ENCODE measurements at places on chromosomes 4 and X.

DNA sequence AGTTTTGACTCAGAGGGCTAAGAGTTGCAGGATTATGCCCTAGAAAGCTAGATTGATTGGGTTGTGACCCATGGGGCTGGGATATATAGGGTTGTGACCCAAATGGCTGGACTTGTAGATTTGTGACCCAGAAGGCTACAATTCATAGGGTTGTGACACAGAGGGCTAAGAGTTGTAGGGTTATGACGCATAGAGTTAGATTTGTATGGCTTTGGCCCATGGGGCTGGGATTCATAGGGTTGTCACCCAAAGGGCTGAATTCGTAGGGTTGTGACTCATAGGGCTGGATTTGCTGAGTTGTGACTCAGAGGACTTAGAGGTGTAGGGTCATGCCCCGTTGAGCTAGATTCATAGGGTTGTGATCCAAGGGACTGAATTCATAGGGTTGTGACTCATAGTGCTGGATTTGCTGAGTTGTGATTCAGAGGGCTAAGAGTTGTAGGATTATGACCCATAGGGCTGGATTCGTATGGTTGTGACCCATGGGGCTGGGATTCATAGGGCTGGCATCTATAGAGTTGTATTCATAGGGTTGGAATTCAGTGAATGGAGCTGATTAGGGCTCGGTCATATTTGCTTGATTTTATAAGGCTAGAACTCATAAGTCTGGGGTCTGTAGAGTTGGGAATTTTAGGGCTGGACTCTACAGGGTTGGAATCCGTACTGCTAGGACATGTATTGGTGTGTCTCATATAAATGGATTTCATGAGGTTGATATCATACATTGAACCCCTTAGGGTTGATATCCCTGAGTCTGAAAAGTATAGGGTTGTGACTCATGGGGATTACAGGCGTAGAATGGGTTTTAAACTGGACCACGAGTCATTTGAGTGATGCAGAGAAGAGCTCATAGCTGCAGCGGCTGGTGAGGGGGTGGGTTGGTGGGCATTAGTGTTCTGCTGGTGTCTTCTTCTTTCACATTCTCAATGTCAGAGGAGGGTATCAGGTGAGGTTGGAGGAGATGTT lies 125.7 kb downstream of the CRLF2 start:
- no peak for DNase-seq

- DNase-seq: no peak
Measured at GRCh38 chr4:156512622-156513021, 459.0 kb downstream of the PDGFC start.

DNA sequence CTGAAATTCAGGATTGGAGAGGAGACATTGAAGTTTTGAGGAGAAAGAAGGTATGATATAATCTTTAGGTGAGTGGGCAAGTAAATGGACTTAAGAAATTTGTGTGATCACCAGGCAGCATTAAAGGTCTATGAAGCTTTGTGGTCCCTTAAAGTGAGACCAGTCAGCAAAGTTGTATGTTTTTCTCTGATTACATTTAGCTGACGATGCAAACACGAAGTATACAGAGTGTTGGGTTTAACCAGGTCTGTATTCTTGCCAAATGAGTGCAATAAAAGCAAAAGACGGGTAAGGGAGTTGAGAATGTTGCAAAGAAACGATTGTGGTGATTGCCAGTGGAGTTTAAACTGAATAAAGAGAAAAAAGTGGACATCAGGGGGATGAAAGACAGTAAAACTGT lies 11.6 kb upstream of the YIPF6 start:
- DNase-seq: no peak

- no peak for DNase-seq
Measured at GRCh38 chrX:109691277-109691676, 41.8 kb downstream of the ACSL4 start.

GRCh38 chr4:108303488-108304177 lies 134.9 kb upstream of the LEF1 start:
- no peak for DNase-seq

GRCh38 chr4:102348701-102349100 lies 3.4 kb upstream of the SLC39A8 start:
- no peak for DNase-seq

DNA sequence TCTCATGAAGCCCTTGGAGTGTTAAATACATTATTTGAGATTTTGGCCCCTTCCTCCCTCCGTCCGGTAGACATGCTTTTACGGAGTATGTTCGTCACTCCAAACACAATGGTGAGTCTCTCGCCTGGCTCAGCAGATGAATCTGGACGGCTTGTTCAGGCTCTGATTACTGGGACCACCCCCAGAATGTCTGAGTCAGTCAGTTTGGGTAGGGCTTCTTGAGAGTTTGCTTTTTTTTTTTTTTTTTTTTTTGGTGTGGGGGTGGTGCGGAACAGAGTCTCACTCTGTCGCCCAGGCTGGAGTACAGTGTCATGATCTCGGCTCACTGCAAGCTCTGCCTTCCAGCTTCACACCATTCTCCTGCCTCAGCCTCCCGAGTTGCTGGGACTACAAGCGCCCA lies 62.4 kb upstream of the MSANTD1 start:
- no peak for DNase-seq

- no peak for DNase-seq
Measured at GRCh38 chr4:144716778-144717177, 70.8 kb downstream of the HHIP start.

- DNase-seq: no peak
Measured at GRCh38 chrX:132044953-132045352, 21.9 kb downstream of the STK26 start.

DNA sequence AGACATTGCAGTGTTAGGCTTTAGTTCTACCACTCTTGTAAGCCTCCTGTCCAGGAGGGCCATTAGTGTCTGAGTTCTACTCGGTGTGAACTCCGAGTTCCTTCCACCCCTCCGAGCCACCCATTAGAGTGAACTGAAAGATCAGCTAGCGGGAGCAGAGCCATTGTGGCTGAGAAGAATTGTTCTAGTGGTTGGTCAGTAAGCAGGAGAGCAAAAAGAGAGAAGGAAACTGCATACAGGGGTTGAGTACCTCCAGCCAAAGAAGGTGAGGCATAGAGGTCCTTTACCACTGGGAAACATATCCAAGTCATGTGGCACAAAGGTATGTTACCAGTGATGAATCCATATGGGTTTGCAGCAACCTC lies 96.9 kb downstream of the CPE start:
- no peak for DNase-seq

DNA sequence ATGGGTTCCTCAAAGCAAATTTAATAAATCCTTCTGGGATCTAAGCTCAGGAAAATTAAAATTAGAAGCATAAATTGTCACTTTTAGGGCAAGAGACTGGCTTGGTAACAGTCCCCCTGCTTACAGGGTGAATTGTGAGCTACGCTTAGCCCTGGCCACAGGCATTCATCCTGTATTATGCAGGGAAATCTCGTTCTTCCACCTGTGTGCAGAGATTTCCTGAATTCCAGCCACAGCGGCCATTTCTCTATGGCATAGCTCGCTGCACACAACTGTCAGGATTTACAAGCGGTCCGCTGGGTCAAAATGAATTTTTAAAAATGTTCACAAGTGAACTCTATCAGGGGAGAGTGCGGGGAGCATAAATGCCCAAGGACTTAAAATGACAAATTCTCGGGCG lies 111.9 kb downstream of the DCTD start:
- DNase-seq: no peak

- no peak for DNase-seq
Measured at GRCh38 chr4:137825505-137825904, 293.2 kb upstream of the PCDH18 start.

DNA sequence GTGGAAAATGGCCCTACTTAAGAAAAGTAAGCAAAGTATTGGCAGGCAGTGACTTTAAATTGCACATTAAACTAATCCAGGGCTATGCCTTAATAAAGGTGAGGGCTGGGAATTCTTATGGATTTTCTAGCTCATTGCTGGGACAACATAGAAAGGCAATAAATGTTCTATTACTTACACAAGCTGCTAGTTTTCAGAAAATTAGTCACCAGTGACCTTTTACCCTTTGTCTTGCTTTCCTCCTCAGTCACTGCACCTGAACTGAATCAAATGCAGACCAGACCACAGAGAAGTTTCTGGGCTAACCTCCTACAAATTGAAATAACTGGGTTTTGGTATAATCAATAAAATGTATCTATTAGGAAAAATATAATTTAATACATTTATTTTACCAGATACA lies 694.4 kb upstream of the FAM241A start:
- no peak for DNase-seq

GRCh38 chrX:116841290-116841689 lies 378.5 kb upstream of the CT83 start:
- no peak for DNase-seq

GRCh38 chr4:171880136-171880535 lies 66.9 kb downstream of the GALNTL6 start:
- no peak for DNase-seq

DNA sequence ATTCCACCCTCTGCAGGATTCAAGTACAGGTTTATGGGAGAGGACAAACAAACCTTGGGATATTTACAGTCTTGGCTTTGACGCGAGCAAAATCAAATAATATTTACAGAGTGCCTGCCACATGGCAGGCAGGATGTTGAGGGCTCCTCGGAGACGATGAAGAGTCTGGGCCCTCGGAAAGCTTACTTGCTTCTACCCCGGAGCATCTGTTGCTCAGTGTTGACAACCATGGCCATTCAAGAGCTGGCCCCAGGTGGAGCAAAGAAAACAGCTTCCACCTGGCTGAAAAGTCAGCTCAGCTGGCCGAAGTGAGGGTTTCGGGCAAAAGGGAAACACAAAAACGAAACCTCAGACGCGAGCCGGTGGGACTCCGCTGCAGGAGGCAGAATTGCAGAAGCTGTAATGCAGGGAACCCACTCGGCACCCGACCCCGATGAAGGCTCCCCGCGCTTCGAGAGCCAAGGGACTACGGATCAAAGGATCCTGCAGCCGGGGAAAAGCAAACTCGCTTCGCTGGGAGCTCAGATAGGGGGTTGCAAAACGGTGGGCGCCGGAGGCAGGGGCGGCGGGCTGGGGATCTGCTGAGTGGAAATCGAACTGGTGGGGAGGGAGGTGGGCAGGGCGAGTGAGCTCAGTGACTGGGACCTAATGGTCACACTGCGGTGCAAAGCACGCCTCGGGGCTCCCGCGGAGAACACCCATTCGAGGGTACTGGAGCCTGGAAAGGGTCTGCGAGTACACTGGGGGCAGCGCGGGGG lies 805 bp downstream of the ATP8A1 start:
- DNase-seq: peak; percentile 52

GRCh38 chr4:41375561-41375960 lies 118.8 kb downstream of the UCHL1 start:
- DNase-seq: no peak

GRCh38 chr4:94757192-94758140 lies at the start of gene BMPR1B:
TSS of gene BMPR1B (plus strand) at chr4:94757955. CDS start at chr4:95104425, 346,470 bp downstream.
- no peak for DNase-seq

DNA sequence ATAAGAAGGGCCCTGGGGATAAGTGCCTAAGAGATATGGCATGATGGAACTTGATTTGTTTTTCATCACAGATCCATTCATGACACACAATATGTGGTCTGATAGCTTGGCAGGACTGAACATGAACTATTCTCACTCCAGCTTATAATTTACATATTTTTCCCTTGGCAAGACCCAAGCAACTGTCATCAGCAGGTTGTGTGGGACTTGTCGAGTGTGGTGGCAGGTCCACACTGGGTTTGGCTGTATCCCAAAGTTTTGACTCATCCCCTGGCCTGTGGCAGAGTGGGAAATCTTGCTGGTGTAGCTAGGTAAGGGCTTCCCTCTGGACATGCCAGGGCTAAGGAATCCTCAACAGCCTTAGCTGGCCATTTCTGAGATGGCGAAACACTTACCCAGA lies 81.0 kb upstream of the STIM2 start:
- no peak for DNase-seq

GRCh38 chr4:146059865-146060264 lies 115.7 kb upstream of the LSM6 start:
- peak; percentile 77 for DNase-seq

DNA sequence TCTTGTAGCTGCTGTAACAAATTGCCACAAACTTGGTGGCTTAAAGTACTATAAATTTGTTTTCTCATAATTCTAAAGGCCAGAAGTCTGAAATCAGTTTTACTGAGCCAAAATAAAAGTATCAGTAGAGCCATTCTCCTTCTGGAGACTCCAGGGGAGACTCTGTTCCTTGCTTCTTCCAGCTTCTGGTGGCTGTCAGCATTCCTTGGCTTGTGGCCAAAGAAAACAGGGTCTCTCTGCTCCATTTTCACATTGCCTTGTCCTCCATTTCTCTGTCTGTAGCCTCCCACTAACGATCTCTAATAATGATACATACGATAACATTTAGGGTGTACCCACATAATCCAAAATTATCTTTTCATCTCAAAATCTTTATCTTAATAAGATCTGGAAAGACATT lies 200.4 kb downstream of the MAB21L2 start:
- no peak for DNase-seq

DNA sequence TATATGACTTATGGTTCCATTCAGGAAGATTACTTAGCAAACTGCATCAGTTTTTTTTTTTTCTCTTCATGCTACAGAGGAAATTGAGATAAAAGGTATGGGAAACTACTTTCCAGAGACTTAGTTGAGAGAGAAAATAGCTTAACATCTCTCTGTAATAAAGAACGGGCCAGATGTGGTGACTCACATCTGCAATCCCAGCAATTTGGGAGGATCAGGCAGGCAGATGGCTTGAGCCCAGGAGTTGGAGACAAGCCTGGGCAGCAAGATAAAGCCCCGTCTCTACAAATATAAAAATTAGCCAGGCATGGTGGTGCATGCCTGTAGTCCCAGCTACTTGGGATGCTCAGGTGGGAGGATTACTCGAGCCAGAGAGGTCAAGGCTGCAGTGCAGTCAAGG lies 271.2 kb upstream of the TENM3 start:
- no peak for DNase-seq

GRCh38 chr4:139957986-139958738 lies 195.8 kb downstream of the MAML3 start:
- no peak for DNase-seq

- DNase-seq: no peak
Measured at GRCh38 chr4:30968926-30969325, 248.8 kb downstream of the PCDH7 start.

DNA sequence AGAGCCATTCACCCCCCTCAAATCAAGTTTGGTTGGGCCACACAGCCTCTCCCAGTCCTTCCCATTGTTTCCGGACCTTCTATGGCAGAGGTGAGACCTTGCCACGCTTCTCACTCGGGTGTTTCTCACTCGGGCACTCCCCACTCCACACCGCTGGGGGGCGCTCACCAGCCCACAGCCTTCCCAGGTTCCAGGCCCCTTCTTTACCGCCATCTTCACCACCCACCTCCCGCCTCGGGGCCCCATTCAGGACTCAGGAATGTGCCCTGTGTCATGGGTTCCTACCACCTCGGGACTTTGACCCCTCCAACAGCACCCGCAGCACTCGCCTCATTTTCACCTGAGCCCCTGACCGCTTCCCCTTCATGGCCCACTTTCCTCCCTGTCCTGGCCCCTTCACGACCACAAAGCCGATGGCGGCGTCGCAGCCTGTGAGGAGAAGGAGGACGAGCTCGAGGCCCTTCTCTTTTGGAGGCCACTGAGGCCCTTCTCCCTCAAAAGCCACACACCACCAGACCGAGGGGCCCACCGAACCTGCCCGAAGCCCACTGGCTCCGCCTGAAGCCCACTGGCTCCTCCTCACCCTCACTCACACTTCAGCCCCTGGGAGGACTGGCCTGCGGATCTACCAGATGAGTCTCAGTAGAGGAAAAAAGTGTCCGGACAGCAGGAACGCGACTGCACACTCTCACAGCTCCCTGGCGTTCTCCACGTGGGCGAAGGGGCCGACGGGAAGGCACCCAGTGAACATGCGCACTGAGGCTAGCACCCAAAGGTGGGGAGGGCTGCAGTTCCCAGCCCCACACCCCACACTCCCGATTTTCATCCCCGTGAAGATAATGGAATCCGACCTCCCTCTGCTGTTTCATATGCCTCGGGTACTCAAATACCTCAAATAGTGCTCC lies at the start of gene PAGE1:
Gene PAGE1 (minus strand): TSS at position 709 of the 905 bp plus-strand sequence. CDS start 1,214 bp downstream, outside the sequence.
- DNase-seq: no peak

Measured in stimulated activated naive B cell treated with anti-CD40 and anti-IgM and Interleukin-4, amounts not matched to agents 10 μg/mL and 1 μg/mL and 100 μg/mL, for 72 hours (primary cell).